ENCODE measurements at places on chromosomes 1 and 21.
A peak's percentile ranks its signal among the peaks of the same experiment; 100 is the strongest.

DNA sequence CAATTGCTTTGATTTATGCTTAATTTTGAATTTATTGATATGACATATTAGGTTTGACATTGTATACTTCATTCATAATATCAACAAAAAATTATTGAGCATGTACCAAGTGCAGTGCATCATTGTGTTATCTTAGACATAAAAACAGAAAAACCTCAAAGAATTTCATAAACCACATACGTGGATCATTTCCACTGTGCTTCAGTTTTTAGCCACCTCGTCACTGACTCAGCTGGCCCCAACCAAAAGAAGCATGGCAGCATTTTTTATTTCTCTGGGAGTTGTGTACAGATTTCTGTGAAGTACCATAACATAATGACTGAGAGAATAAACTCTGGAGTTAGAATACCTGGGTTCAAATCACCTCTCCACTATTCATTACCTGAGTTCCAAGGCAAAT, 95.6 kb upstream of the C1orf87 start:
- no peak for DNase-seq

DNA sequence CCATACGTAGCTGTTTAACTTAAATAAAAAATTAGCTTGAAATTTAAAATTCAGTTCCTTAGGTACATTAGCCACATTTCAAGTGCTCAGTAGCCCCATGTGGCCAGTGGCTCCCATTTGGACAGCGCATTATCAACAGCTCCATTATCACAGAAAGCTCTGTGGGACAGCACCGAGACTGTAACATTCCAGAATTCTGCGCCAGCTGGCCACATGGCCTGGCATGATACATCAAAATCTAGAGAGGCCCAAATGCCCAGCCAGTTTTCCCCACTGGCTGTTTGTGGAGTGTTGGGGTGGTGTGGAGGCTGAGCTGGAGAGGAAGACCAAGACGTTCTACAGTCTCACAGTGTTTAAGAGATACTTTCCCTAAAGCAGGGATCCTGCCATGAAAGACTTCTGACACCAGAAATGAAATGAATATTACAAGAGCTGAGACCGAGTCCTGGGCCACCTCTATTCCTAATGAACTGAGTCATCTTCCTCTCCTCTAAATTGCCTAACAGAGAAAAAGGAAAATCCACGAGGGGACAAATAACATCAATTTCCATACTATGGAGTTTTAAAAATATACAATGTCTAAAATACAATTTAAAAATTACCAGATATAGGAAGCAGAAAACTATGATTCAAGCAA, 27.3 kb upstream of the ACTA1 start:
- DNase-seq = no peak

DNA sequence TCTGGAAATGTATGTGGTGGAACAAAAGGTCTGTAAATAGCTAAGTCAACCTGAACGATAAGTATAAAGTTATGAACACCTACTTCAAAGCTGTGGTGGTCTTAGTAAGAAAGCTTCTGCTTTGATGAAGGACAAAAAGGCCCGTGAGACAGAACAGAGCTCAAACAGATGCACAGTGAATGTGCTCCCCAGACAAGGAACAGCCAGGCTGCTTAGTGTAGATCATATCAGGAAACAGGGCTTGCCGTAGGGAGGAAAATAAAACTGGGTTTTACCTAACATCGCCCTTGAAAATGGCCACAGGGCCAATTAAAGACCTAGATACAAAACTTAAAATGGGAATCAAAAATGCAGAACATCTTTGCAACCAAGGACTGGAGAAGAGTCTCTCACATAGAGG, 40.2 kb downstream of the PRSS38 start:
- no peak for DNase-seq

DNA sequence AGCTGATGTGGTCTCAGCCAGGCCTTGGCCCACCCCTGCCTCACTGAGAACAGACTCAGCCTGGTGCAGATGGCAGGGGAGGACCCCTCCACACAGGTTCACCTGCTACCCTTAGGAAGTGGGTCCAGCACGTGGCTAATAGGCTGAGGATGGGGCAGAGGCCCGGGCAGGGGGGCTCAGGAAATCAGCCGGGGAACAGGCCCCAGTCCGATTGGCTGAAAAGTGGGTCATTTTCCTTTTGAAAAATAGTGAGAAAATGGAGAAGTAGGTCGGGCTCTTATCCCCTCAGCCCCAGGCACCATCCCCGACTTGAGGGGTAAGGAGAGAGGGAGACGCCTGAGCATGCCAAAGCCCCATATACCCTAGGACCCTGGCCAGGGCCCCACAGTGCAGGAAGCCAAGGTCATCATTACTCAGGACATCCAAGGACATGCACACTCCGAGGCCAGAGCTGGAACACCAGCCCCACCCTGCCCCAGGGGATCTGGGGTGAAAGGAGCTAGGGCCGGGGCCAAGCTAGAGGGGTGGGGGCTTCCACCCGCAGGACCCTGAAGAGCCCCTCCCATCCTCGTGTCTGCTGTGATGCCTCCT, 11.0 kb downstream of the DLGAP3 start:
- DNase-seq = no peak

- no peak for DNase-seq
Observed at GRCh38 chr1:73044241-73045036, 762.1 kb upstream of the NEGR1 start.

DNA sequence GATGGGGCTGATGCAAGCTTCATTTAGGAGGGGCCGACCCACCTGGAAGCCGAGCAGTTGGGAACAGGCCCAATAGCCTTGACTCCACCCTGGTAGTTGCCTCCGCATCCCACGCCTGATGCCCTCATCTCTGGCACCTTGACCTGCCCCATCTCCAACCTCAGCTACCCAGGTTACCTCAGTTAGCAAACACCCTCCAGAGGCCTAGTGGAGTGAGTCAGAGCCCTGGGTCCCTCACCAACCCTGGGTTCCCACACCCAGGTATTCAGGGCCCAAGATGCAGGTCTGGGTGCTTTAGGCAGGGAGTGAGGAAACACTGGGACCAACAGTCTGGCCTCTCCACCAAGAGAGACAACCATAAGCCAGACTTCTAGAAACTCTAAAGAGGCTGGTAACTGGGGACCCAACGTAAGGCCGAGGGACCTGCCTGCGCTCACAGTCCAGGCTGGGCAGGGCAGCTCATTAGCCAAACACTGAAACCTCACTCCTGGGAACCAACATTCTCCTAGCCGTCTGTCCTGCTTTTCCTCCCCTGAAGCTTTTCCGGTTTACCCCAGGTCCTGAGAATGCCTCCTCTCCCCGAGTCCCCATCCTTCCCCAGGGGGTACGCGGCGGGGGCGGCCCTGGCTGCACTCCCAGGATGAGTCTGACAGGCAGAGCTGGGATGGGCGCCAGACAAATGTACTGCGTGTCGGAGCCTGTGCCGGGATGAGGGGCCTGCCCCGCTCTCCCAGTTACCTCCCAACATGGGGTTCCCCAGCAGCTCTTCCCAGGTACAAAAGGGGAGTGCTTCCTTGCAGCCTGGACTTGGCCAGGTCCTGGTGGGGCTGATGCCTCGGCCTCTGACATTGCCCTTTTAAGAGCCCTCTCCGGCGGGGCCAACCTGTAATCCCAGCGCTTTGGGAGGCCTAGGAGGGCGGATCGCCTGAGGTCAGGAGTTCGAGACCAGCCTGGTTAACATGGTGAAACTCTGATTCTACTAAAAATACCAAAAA, 8.9 kb upstream of the CELSR2 start:
- peak; percentile 55 for DNase-seq

GRCh38 chr1:24286246-24287010, 32.7 kb upstream of the GRHL3 start:
- DNase-seq = peak; percentile 79

DNA sequence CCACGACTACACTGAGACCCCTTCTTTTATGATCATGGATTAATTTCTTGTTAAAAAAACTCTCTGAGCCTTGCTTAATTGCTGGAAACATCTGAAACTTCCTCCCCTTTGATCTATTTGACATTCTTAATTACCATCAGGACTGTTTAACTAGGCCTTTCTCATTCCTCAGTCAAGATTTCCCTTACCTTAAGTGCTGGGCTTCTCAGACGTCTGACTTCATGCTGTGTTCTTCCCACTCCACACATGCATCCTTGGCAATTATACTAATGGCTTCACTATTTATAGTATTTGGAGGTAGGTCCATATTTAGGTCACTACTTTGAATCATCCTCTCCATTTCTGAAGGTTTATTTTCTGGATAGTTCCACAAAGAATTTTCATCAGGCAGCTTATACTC, 341.3 kb upstream of the TMPRSS15 start:
- peak; percentile 9 for DNase-seq

Measured in ELF-1 (cell line).